SJSA1 (cell line): ENCODE measurements at places on chromosomes 1 and 21. TPM values are rescaled to one million over a fixed set of nuclear protein-coding genes. Genes with fewer than 3 reads are reported as not detected.

TRIM46 gene
- total RNA-seq = 0.21 and 1.1 TPM in 2 replicates

JAM2 gene
- not detected in 2 replicates for total RNA-seq

C8B gene
- not detected in 2 replicates for total RNA-seq

ZSCAN20 gene
- total RNA-seq = 5.3 and 8.5 TPM in 2 replicates

CFHR3 gene
- total RNA-seq = not detected in 2 replicates

B3GALT2 gene
- total RNA-seq = 1.6 and 1.8 TPM in 2 replicates

FAM229A gene
- total RNA-seq = 0.28 and 0.74 TPM in 2 replicates

GBP4 gene
- total RNA-seq = 0.56 and 2.3 TPM in 2 replicates

PRELP gene
- not detected in 2 replicates for total RNA-seq

PIK3CD gene
- total RNA-seq = 9.0 and 15.7 TPM in 2 replicates

BACE2 gene
- total RNA-seq = 0.50 TPM in 1 of 2 replicates, not detected in the other

CCDC185 gene
- total RNA-seq = not detected in 2 replicates

GBP5 gene
- 6.4 and 10.4 TPM in 2 replicates for total RNA-seq

GJA5 gene
- not detected in 2 replicates for total RNA-seq
